ENCODE measurements at places on chromosomes 4 and X.
A peak's percentile ranks its signal among the peaks of the same experiment; 100 is the strongest.

- no peak for DNase-seq
Measured at GRCh38 chr4:169774466-169775445, 17.0 kb upstream of the HPF1 start.

DNA sequence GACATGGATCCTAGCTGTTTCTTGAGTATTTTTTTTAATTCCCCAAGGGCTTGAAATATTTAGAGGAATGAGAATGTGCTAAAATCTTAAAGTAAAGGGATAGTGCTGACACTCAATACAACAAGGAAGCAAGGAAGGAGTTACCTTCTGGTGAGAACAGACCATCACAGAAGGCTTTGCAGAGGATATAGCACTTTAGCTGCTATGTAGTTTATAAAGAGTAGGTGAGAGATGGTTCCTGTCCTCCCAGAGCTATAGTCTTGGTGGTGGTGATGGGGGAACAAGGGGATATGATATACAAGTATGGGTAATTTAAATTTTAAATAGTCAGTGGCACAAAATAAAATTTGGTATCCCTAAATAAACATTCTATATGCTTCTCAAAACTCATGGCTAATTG, 47.6 kb downstream of the MTHFD2L start:
- no peak for DNase-seq

GRCh38 chrX:2159393-2159792, 341.4 kb downstream of the DHRSX start:
- DNase-seq = no peak

GRCh38 chr4:22356987-22357596, 158.8 kb downstream of the ADGRA3 start:
- DNase-seq = peak; percentile 70

Data from D341Med (cell line).